Heart right ventricle (tissue), 16 donors: ENCODE measurements at places on chromosomes 1 and 21. TPM values are rescaled to one million over a fixed set of nuclear protein-coding genes. Genes with fewer than 3 reads are reported as not detected.

EBNA1BP2 gene
- total RNA-seq = 25.6 TPM

RIPK4 gene
- total RNA-seq = not detected

ARHGEF2 gene
- 79.8 TPM for total RNA-seq

RBM11 gene
- 0.40 TPM for total RNA-seq

RAVER2 gene
- total RNA-seq = 13.7 TPM

PRPF38B gene
- total RNA-seq = 13.9 TPM

NRIP1 gene
- total RNA-seq = 18.1 TPM

F3 gene
- 67.8 TPM for total RNA-seq

ESPN gene
- total RNA-seq = 0.42 TPM

CXADR gene
- 22.4 TPM for total RNA-seq

DOP1B gene
- 11.4 TPM for total RNA-seq

TEX38 gene
- total RNA-seq = not detected

FYB2 gene
- total RNA-seq = 17.1 TPM

LCE1F gene
- not detected for total RNA-seq

SPRR1B gene
- total RNA-seq = not detected

TFF3 gene
- total RNA-seq = 0.90 TPM

HSPA6 gene
- total RNA-seq = 5.3 TPM

SHISAL2A gene
- not detected for total RNA-seq

OPRD1 gene
- total RNA-seq = not detected

PDZK1IP1 gene
- total RNA-seq = not detected

FAM151A gene
- 0.81 TPM for total RNA-seq

ACTL8 gene
- total RNA-seq = not detected

SLC44A5 gene
- total RNA-seq = 0.21 TPM

TTC24 gene
- not detected for total RNA-seq

SVBP gene
- 14.9 TPM for total RNA-seq

HSD3B2 gene
- total RNA-seq = not detected

OR10T2 gene
- total RNA-seq = not detected
